ENCODE measurements at places on chromosomes 1 and 21.
A peak's percentile ranks its signal among the peaks of the same experiment; 100 is the strongest.

DNA sequence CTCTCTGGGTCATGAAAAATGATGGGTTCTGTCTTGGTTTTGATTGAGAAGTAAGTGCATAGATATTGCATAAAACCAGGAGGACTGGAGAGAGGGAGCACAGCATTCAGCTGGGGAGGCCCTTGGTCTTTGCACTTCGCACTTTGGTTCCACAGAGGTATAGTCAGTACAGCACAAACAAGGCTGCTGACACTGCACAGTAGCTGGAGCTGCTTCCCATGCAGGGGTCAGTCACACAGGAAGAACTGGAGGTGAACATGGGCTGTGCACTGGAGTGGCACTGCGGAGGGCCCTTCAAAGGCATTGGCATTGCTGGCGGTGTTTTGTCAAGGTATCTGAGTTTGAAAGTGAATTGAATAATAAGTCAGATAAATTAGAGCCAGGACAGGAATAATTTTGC is 4.5 kb upstream of the LCE2D start:
- no peak for DNase-seq

DNA sequence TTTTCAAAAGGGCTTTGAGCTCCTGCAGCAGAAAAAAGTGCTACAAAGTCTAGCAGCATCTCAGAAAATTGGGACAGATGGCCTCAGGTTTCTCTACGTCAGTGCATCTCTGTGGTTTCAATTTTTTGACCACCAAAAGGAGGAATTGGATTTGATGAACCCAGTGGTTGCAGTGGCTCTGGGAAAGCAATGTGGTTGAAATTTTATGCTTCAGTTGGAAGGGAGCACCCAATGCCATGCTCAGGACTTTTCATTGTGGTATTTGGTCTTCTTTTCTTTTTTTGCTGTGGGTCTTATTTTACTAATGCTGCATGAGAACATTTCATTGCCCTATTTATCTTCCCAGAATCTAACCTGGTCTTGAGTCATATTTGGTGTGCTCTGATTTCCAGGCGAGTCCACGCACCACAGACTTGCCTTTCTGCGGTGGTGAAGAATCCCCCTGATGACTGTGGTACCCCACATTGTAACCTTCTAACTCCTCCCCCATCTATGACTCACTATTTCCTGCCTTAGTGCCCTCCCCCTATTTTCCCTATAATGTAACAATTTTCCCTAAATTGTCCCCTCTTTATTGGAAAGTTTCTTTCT is 56.7 kb downstream of the S1PR1 start:
- DNase-seq, result peak; percentile 16

DNA sequence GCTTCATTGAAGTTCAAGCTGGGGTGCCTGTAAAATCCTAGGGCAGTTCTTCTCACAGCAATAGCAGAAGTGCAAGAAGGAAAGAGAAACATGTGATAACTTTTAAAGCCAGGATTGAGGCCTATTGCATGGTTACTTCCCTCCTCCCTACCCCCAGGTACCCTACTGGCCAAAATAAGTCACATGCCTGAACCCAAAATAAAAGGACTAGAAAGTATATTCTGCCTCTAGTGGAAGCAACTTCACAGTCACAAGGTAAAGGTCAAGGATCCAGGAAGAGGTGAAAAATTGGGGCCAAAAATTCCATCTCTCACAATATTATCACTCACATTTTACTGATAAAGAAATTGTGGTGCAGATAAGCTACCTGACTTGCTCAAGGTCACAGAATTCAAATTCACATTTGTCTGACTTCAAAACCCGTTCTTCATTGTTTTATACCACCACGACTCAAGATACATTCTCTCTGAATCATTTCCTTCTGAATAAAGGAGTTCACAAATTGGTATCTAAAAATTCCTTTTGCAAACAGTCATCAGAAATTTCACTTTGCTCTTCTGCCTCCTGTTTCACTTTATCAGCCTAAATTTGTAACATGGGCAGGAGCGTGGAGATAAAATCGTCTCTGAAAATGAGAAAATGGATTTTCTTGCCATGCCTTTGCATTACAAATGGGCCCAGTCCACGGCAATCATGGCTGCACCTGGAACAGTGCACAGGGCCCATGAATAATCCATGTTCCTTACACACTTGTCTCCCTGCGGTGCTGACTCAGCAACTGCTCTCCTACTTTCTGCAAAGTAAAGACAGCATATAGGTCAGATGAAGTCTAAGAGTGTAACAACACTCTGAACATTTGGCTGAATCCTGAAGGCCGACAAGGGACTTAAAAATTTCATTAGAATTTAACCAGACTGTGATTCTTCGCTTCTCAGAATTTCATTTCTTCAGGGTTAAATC is 485.3 kb upstream of the NFIA start:
- no peak for DNase-seq

- no peak for DNase-seq
Observed at GRCh38 chr1:92043621-92044020, 13.8 kb downstream of the EPHX4 start.

GRCh38 chr1:94316836-94317789 is 79.7 kb upstream of the ARHGAP29 start:
- DNase-seq, result no peak
